ENCODE measurements at places on chromosomes 6 and 20. TPM values are rescaled to one million over a fixed set of nuclear protein-coding genes. Genes with fewer than 3 reads are reported as not detected.

DNA sequence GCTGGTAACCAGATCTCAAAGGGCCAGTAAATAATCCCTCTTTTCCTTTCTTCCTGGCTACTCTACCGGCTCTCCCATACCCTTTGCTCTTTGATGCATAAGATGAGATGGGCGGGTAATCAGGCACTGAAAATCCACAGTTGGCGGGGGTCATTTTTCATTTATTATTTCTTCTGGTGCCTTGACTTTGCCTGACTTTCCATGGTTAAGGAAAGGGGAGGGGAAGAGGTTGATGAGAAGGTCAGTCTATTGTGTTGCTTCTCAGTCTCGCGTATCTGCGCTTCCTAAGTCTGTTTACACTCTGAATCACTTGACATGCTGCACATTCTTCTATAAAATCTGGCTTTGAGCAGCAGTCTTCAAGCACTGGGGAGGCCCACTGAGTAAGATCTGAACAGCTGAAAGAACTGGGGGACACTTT is 121.1 kb upstream of the HDGFL1 start:
- H3K27ac ChIP-seq, result peak overlapping the region; percentile 36
- no peak overlapping the region for H3K4me3 ChIP-seq
- peaks cover 4% of the 10 kb centered on the region for H3K4me1 ChIP-seq
- H3K36me3 ChIP-seq, result no peaks in the 10 kb centered on the region
- no peak for DNase-seq

Gene CCN6
- not detected for total RNA-seq

- H3K4me3 ChIP-seq, result no peak overlapping the region
- H3K27me3 ChIP-seq, result no peaks in the 10 kb centered on the region
- peaks cover 7% of the 10 kb centered on the region for H3K4me1 ChIP-seq
- DNase-seq, result no peak
Measured at GRCh38 chr6:162622572-162622971, 105.0 kb downstream of the PRKN start.

- no peak for DNase-seq
- no peak overlapping the region for H3K27ac ChIP-seq
- no peaks in the 10 kb centered on the region for H3K36me3 ChIP-seq
- H3K4me1 ChIP-seq, result no peaks in the 10 kb centered on the region
- peaks cover 50% of the 10 kb centered on the region for H3K27me3 ChIP-seq
Measured at GRCh38 chr6:29236060-29236459, 65.4 kb downstream of the OR2J2 start.

Gene IRF4
- total RNA-seq, result not detected

- no peak overlapping the region for H3K4me3 ChIP-seq
- no peak overlapping the region for H3K27ac ChIP-seq
- peak; percentile 34 for DNase-seq
- peaks cover 5% of the 10 kb centered on the region for H3K4me1 ChIP-seq
- H3K36me3 ChIP-seq, result no peaks in the 10 kb centered on the region
Measured at GRCh38 chr6:135576055-135576454, 78.5 kb upstream of the AHI1 start.

- DNase-seq, result no peak
- no peak overlapping the region for H3K4me3 ChIP-seq
- H3K4me1 ChIP-seq, result no peaks in the 10 kb centered on the region
- no peak overlapping the region for H3K27ac ChIP-seq
- H3K36me3 ChIP-seq, result no peaks in the 10 kb centered on the region
- H3K27me3 ChIP-seq, result peaks cover 11% of the 10 kb centered on the region
Measured at GRCh38 chr6:118277631-118278030, 270.5 kb upstream of the PLN start.
